Gastrocnemius medialis (tissue), 4 donors: ENCODE measurements at places on chromosomes 3 and 15. TPM values are rescaled to one million over a fixed set of nuclear protein-coding genes. Genes with fewer than 3 reads are reported as not detected.

DNA sequence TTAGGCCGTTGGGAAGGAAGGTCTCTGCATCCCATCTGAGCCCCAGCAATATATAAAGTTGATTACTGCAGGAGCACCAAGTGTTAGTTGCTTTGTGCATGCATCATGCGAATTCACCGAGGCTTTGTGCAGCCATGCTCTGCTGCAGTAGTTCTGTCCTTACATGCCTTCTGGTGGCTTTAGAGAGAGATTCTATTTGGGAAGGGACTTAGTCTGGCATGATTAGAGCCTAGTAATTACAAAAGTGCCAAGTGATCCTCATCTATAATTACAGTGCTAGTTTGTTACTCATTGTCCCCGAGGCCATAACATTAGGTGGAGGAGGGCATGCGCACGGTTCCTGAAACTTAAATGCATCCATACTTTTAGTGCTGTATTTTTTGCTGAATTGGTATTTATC, 353.6 kb downstream of the CNTN4 start:
- no peak overlapping the region for H3K27ac ChIP-seq
- no peaks in the 10 kb centered on the region for H3K36me3 ChIP-seq
- no peak for DNase-seq

- H3K27ac ChIP-seq: no peak overlapping the region
- no peaks in the 10 kb centered on the region for H3K4me1 ChIP-seq
- no peak for DNase-seq
- H3K36me3 ChIP-seq: no peaks in the 10 kb centered on the region
- H3K4me3 ChIP-seq: no peak overlapping the region
Measured at GRCh38 chr3:155714295-155714718, 30.6 kb downstream of the PLCH1 start.

- H3K27me3 ChIP-seq: no peaks in the 10 kb centered on the region
- H3K36me3 ChIP-seq: no peaks in the 10 kb centered on the region
- no peak for DNase-seq
- H3K4me1 ChIP-seq: no peaks in the 10 kb centered on the region
Measured at GRCh38 chr3:6416049-6416661, 444.8 kb upstream of the GRM7 start.

DNA sequence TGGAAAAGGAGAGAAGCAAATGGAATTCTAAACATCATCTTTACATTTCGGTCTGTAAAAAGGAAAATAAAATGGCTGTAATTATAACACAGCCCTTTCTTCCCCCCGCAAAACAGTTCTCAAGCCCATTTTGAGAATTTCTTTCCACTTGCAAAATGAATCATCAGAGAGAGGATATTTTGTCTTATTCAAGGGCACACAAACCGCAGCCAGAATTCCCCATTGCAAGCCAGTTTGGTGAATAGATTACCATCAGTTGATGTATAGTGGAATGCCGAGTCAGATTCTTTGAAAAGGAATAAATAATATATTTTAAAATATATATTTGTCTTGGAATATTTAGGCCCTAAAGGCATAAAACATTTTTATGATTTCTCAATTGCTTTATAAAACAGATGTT, 420.4 kb upstream of the SEMA6D start:
- no peaks in the 10 kb centered on the region for H3K36me3 ChIP-seq
- peaks cover 18% of the 10 kb centered on the region for H3K4me1 ChIP-seq
- H3K27me3 ChIP-seq: no peaks in the 10 kb centered on the region
- DNase-seq: no peak

GRCh38 chr3:127524296-127524896, 66.1 kb downstream of the TPRA1 start:
- H3K36me3 ChIP-seq: no peaks in the 10 kb centered on the region
- H3K4me1 ChIP-seq: no peaks in the 10 kb centered on the region
- DNase-seq: no peak
- H3K27me3 ChIP-seq: peaks cover 4% of the 10 kb centered on the region
- H3K4me3 ChIP-seq: no peak overlapping the region

DNA sequence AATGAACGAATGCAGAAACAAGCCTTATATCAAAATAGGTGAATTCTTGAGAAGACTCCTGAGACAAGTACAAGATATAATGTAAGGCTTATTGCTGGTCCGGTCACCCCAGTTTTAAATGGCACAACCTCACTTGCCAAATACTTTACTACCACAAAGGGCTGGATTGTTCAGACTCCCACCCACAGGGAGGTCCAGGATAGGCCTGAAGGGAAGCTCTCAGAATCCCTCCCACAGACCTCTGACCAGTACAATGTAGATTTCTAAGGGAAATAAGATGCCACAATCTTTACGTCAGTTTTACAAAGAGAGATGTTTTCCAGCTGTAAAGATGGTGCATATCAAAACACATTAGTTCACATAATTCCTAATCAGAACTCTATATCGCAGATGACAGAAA, 577.7 kb upstream of the ADAMTS9 start:
- H3K36me3 ChIP-seq: no peaks in the 10 kb centered on the region
- DNase-seq: no peak
- no peaks in the 10 kb centered on the region for H3K27me3 ChIP-seq
- H3K4me1 ChIP-seq: no peaks in the 10 kb centered on the region
- no peak overlapping the region for H3K27ac ChIP-seq

The TMEM40 gene
- total RNA-seq: not detected

DNA sequence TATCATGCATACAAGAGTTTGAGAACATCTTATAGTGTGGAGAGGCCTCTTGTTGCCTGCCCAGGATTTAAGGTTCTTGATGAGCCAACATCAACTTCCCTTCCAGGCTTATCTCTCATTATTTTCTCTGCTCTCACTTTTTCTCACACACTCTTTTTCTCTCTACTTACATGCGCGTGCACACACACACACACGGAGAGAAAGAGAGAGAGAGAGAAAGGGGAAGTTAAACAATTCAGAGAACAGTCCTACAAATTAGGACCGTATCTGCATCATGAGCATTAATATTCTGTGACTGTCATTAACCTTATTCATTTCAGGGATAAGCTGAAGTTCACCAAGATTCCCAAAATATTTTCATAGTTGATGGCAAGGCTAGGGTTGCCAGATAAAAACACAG, 269.0 kb downstream of the ZNF621 start:
- H3K4me1 ChIP-seq: no peaks in the 10 kb centered on the region
- DNase-seq: no peak
- H3K27ac ChIP-seq: no peak overlapping the region
- no peaks in the 10 kb centered on the region for H3K36me3 ChIP-seq
- H3K27me3 ChIP-seq: no peaks in the 10 kb centered on the region

DNA sequence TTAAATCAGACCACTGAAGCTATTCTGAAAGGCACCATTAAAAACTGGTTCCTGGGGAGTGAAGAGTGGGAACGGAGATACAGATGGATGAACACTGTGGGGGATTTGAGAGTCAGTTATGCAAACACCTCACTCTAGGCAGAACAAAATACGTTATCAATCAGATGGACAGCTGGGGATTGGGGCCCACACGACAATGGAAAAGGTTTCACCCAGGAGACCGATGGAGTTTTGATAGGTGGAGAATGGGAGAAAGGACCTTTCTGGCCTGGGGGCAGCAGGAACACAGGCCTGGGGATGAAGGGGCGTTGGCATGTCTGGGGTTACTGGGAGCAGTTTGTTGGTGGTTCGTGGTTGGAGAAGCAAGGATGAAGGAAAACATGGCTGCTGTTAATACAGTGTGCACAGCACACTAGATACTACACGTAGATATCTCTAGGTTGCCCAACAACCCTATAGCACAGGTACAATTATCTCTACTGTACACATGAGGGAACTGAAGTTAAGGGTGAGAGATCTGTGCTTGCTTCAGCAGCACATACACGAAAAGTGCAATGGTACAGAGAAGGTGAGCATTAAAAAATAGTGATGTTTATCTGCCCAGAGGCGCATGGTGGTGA, 16.5 kb downstream of the ST6GAL1 start:
- no peak overlapping the region for H3K27ac ChIP-seq
- no peak overlapping the region for H3K4me3 ChIP-seq
- no peaks in the 10 kb centered on the region for H3K36me3 ChIP-seq
- H3K4me1 ChIP-seq: peaks cover 36% of the 10 kb centered on the region

DNA sequence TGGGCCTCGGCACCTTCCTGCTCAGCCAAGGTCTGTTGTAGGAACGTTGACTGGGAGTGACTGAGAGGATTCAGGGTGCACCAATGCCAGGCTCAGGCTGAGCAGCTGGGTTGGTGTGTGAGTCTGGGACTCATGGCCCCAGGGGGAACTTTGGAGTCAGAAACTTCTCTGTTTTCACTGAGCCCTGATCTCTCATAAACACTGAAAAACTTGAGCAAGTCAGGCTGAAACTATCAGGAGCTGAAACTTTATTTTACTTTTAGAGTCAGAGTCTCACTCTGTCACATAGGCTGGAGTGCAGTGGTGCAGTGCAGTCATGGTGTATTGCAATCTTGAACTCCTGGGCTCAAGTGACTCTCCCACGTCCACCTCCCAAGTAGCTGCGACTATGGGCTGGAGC, 3.0 kb downstream of the TRAK1 start:
- H3K4me1 ChIP-seq: peaks cover 60% of the 10 kb centered on the region
- peak overlapping the region; percentile 77 for H3K27ac ChIP-seq
- DNase-seq: no peak
- H3K36me3 ChIP-seq: no peaks in the 10 kb centered on the region
- no peak overlapping the region for H3K4me3 ChIP-seq
- H3K27me3 ChIP-seq: no peaks in the 10 kb centered on the region
